ENCODE measurements at places on chromosomes 5 and 9.

GRCh38 chr5:15983392-15983791, 196.2 kb downstream of the MARCHF11 start:
- no peak for DNase-seq

- no peak for DNase-seq
These were observed 135.1 kb upstream of the TNFAIP8 start for GRCh38 chr5:119220576-119221197.

DNA sequence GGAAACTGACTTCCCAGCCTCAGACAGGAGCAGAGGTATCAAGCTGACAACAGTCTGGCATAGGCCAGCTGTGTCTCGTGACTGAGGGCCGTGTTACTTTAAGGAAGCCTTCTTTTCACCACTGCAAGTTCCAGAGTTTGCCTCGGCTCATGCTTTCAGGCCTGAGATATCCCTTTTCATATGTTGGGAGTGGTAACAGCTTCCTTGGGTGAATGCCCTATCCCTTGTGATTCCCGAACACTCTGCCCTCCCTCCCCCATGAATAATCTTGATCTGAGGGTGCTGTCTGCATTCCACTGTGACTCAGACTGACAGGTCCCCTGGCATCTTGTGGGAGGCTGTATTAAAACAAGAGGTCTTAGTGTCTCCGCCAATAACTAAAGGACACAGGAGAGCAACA, 49.7 kb upstream of the ARL15 start:
- DNase-seq = no peak

DNA sequence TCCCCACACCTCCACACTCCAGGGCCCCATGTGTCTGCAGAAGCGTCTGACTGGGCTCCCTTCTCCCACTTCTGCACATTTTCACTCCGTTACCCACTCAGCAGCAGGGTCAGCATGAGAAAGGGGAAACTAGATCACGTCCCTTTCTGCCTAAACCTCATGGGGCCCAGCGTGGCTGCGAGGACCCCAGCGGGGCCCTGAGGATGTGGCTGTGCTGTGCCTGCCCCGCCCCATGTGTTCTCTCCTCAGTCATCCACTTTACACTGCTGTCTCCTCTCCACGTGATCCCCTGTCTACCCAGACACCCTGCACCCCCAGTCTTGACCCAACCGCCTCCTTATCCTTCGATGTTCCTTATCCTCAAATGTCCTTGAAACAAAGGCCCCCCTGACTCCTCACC, 59.8 kb upstream of the OTULINL start:
- peak; percentile 35 for DNase-seq

DNA sequence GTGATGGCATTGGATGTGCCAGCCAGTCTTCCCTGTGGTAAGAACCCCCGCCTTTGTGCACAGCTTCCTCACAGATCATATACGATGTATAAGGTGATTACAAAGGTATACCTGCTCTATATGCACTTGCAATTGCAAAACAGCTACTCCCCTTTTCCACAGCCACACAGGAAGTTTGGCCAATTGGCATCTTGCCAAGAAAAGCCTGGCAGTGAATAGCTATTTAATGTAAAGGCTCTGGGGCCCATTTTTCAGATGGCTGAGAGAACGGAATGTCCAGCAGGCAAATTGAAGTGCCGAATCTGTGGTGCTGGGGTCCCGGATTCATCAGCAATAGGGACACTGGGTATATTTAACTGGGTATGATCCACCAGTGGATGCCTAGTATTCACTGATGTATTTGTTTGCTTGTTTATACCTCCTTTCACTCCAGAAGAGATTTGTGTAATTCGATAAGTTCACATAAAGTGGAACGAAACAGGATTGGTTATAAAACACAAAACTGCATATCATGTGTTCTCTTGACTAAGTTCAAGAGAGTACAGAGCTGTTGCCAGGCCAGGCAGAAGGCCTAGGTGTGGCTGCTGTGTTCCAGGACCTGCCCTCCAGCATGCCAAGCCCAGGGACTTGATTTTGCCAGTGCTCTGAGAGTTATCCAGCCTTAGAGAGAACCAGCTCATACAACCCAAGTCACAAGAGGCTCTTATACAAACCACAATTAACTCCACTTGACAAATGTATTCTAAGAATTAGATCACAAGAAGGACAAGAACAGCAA, 27.7 kb upstream of the GABRP start:
- no peak for DNase-seq

All from nucleus accumbens (tissue), 56 donors.